ENCODE measurements at places on chromosomes 4 and X.

DNA sequence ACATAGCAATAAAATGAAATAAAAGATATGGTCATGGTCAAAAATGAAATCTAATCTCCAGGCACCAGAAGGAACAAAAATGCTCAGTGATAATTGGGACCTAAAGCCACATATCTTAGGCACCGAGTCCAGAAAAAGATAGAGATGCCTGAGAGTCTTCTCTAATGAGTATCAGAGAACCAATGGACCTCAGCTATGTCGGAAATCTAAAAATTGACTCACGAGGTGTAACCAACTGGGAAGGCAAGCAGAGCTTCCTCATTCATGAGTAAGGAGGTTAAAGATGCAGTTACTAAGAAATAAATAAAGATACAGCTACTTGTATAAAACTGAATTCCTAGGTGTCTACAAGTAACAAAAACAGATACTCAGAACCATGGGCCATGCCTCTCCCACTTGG, 72.1 kb downstream of the KLHL34 start:
- no peak for DNase-seq

DNA sequence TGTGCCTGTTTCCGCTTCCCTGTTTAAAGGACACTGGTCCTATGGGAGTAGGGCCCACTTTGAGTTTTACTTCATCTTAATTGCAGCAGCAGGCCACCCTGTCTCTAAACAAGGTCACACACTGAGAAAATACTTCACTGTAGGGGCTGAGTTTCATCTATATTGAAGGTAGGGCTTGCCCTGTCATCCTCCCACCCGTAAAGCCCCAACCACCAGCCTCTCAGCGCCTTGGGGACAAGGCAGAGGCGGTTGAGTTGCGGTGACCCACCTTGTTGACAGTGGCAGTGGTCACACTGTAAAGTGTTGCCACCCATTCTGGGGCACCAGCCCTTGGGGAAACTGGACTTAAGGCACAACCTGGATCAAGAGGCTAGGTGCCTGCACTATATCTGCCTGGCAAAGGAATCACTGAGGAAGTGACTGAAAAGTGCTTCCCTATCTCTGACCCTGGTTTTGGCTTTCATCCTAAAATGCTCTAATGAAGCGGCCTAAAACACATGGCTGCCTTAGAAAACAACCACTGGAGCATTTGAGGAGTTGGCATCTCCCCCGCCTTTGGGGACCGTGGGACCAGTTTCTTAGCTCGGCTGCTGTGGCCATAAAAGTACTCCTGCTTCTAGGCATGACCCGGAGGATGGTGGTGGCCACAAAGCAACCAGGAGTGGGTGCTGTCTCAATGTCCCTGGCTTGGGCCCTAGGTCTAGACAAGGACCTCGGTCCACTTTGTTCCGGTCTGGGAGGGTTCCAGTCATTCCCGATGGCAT, 7.8 kb upstream of the WDR1 start:
- no peak for DNase-seq

GRCh38 chr4:139834226-139834662, 168.6 kb downstream of the MGST2 start:
- no peak for DNase-seq

GRCh38 chr4:123876671-123877101, 480.1 kb downstream of the SPRY1 start:
- no peak for DNase-seq

- no peak for DNase-seq
These were observed 442.0 kb upstream of the ADGRL3 start for GRCh38 chr4:60757986-60758680.

- DNase-seq = no peak
These were observed 146.1 kb downstream of the SHOX start for GRCh38 chrX:776529-777230.

DNA sequence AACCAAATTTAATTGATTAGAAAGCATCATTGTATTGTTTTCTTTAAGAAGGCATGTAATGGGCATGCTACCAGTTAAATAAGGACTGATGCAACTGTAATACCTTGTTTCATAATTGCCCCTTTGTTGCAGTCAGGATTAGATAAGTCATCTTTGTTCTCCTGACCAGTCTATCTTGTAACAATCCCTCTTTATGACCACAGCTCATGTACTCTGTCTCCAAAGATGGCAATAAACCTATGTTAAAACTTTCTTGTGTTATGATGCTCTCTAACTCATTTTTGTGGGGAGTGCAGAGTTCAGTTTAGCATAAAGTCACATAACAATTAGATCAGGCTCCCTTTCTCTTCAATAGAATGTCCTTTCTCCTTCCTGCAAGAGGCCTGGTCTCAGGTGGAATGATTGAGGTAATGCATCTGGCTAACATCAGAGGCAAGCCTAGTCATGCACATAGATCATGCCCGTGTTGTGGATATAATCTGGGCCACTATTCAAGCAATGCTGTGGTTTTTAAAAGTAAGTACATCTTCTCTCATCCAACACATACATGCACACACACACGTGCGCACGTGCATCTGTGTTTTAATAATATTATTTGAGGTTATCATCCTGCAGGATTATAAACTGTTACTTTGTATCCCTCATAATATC, 45.6 kb downstream of the TMEM154 start:
- DNase-seq = no peak

- no peak for DNase-seq
These were observed 4.4 kb upstream of the HAND2 start for GRCh38 chr4:173534434-173534833.

DNA sequence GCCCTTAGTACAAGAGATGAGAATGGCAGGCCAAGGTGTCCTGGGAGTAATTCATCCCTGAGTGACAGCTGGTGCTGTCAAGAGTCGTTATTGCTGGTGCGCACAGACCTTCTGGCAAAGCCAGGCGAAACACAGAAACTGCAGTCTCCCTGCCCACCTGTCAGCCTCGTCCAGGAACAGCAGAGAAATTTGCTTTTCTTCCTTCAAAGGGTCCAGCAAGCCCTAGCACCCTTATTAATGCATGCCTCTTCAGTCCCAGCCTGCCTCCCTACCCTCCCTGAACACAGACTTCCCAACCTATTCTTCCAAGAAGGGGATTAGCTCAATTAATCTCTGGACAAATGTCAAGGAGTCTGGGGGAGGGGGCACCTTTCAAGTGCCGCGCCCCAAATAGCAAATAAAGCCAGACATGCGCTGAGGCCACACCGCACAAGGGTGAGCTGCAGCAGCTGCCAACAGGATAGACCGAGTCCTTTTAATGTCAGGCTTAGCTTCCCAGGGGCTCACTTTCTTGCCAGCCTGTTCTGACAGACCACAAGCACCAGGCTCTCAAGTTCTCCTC, 250.7 kb upstream of the RASGEF1B start:
- no peak for DNase-seq
